Stimulated activated CD4-positive, alpha-beta T cell treated with anti-CD3 and anti-CD28 coated beads, TNF-alpha, amount 100 ng/mL, for 4 hours (primary cell): ENCODE measurements at places on chromosomes 7 and 10.

DNA sequence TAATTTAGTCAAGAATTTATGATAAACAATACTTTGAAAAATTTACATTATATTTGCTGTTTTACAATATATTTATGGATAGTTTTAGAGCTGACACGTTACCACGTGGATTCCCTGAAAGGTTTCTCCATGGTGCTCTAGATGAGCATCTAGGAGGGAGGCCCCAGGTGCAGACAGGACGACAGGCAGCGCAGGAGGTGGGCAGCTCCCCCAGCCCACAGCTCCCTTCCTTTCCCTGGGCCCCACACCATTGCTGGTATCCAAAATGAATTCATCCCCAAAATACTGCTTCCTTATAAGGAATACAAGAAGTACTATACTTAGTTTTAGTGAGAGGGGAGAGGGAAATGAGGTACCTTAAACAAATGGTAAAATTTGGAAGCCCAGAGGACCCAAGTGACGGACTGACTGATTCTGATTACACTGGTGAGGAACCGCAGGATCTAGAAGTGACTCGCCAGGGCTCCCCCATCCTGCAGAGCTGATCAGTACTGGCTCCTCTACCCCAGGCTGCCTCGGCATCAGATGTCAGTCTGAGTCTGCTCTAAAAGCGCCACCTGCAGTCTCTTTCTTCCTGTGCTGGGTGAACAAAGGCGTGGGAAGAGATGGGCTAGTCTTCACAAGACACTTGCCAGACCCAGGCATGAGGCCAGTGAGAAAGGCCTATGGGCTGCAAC, 89.2 kb downstream of the DLG5 start:
- DNase-seq: peak; percentile 23

GRCh38 chr10:116665541-116666125, 44.9 kb downstream of the PNLIPRP2 start:
- DNase-seq: no peak

- no peak for DNase-seq
Measured at GRCh38 chr10:5416981-5417380, 4.6 kb downstream of the NET1 start.

GRCh38 chr7:90645784-90646183, 49.7 kb downstream of the CDK14 start:
- no peak for DNase-seq

GRCh38 chr7:20913853-20914252, 127.2 kb upstream of the SP8 start:
- DNase-seq: no peak

DNA sequence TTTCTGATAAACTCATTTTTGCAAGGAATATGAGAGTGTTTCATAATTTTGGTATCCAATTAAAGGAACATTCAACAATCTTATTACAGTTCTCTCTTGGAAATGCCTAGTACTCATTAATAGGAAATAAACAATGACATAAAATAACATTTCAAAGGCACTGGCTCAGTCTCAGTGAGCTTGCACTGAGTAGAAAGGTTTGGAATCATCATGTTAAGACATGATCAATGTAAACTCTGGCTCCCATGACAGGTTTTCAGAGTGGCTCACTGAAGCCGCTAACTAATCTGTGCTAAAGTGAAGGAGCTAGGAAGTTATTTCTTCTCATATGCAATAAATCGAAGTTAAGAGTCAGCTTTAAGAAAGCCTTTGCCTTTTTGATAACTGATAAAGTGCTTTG, 203.3 kb upstream of the HGF start:
- DNase-seq: no peak

GRCh38 chr7:79352323-79352722, 101.1 kb downstream of the MAGI2 start:
- no peak for DNase-seq
